ENCODE measurements at places on chromosomes 11 and 22.

DNA sequence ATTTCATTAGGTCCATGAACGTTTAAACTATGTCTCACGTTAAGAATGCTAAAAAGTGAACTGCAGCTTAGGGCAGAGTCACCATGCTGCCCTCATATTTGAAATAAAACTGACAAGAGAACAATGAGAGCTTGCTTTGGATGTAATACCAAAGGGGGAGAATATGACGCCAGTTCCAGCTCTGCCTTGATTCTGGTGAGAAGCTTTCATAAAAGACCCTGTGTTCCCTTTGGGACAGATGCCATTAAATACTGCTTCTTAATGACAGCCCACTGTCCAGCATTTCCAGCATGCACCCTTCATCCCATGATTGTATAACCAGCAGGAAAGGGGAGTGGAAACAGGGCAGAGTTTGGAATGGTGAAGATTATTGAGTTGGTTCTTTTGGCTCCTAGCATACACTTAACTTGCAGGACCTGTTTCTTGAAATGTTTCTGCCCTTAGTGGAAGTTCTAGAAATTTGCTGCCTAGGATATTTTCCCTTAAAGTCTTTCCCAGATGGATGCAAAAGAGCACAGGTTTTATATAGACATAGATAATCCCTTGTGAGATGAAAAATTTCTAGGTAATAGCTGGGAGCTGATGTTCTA, 139.3 kb upstream of the LDLRAD3 start:
- no peak for DNase-seq

GRCh38 chr11:57644748-57645688, 4.7 kb downstream of the YPEL4 start:
- peak; percentile 82 for DNase-seq

DNA sequence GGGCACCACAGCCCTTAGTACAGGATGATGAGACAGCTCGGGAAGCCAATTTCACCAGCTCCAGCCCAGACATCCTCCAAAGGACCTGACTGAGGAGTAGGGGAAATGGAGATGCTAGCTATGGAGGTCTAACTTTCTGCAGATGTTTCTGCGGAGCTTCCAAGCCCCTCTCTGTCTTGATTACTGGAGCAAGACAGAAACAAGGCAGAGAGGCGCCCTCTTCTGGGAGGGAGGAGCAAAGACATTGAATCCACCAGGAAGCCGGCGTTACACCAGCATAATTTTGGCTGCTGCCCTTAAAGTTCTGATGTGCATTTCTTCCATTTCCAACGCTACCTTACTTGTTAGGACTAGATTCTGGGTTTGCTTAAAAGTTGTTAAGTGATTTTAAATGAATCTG, 107.3 kb upstream of the HSD17B12 start:
- no peak for DNase-seq

DNA sequence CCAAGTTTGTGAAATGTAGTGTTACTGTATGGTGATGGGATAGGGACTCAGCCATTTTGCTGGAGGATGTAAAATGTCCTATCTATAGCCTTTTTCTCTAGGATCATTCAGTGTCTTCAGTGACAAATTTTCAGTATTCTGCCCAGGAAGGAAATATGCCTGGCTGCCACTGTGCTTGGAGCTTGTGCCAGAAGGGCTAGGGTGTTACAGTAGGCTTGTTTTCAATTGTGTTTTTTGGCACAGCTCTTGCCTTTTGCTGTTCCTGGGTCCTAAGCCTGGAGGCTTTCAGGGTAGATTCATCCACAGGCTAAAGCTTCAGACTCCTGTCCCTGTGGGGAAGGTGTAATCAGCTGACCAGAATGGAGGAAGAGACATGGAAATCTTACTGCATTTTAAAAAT, 22.0 kb upstream of the PHOX2A start:
- no peak for DNase-seq

GRCh38 chr22:39598017-39598965, 27.7 kb downstream of the CACNA1I start:
- peak; percentile 58 for DNase-seq

DNA sequence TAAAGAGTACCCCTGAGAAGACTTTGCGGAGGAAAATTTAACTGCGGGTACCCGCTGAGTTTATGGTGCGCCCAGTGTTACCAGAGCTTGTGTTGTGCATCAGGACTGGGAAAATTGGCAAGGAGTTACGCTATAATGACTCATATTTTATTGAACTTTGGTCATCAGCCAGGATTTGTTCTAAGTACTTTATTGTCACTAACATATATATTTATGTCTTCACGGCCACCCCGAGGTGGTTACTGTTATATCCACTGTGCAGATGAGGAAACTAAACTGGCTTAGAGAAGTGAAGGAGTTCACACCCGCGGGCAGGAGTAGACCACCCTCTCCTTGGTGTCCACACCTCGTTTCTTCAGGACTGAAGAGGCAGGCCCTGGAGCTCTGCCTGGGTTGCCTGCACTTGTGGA, 667 bp downstream of the ACCS start:
- DNase-seq = peak; percentile 1

- no peak for DNase-seq
These were observed 524.0 kb upstream of the KIRREL3 start for GRCh38 chr11:127524618-127525017.

DNA sequence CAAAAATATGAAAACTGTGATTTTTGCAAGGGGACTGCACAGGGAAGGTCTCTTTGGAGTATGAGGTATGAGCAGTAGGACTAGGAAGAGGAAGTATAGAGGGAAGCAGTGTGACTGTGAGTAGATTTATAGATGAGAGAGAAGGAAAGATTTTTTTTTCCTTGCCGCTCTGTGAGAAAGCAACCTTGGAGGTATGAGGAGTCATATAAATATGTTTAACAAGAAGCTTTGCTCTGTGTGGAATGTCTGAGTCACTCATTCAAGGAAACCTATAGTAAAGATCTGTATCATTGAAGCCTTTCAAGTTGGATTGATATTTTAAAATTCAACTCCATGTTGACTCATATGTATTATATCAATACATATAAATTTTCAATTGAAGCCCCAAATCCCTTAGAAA, 26.2 kb downstream of the DNHD1 start:
- DNase-seq = no peak

DNA sequence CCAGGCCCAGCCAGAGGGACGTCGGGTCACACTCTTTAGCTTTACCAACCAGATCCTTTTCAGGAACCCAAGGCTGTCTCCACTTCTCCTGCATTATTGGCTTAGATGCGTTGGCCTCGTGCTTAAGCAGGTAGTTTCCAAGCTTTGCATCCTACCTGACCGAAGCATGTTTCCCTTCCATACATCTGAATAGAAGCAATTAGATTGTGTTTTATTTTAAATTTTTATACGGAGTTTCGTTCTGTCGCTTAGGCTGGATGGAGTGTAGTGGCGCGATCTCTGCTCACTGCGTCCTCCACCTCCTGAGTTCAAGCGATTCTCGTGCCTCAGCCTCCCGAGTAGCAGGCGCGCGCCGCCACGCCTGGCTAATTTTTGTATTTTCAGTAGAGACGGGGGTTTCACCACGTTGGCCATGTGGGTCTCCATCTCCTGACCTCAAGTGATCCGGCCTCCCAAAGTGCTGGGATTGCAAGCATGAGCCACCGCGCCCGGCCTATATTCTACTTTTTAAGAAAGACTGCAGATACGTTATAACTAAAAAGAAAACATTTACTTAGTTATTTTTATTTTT, 677 bp downstream of the DYNC2H1 start:
- no peak for DNase-seq
